ENCODE measurements at places on chromosomes 16 and 17.

GRCh38 chr16:534135-534534, 6.6 kb downstream of the CAPN15 start:
- no peak for DNase-seq

DNA sequence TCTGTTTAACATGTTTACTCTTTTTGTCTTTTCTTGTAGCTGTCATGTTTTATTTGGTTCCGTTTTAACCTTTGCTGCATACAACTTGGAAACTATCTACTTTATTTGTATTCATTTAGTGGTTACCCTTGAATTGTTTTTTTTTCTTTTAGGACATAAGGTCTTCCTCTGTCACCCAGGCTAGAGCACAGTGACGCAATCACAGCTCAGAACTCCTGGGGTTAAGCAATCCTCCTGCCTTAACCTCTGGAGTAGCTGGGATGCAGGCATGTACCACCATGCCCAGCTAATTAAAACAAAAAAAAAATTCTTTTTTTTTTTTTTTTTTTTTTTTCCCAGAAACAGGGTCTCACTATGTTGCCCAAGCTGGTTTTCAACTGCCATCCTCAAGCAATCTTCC, 29.8 kb upstream of the USP43 start:
- DNase-seq, result no peak

DNA sequence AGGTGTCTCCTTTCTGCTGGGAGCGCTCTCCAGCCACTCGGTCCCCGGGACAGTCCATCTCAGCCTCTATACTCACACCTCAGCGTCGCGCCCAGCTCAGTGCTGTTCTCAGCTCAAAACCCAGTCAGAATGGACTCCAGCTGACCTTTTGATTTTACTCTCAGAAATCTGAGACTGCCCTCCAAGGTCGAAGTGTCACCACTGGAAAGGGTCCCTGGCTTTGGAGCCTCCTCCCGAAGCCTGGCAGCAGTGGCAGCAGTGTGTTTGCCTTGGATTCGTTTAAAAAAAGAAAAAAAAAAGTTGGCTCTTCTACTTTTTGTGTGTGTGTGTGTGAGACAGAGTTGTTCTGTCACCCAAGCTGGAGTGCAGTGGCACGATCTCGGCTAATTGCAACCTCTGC, 10.4 kb downstream of the KLHL36 start:
- DNase-seq, result no peak

- peak; percentile 94 for DNase-seq
These were observed 1.6 kb upstream of the PPP1R9B start for GRCh38 chr17:50151937-50152547.

- DNase-seq, result no peak
These were observed 104.5 kb downstream of the RMI2 start for GRCh38 chr16:11449716-11450115.

- DNase-seq, result no peak
These were observed 11.5 kb upstream of the HAS3 start for GRCh38 chr16:69093974-69094373.

- DNase-seq, result no peak
These were observed 28.1 kb downstream of the GRIN2C start for GRCh38 chr17:74831444-74832146.

GRCh38 chr17:50681263-50682200, 26.2 kb downstream of the ANKRD40 start:
- DNase-seq, result peak; percentile 75

DNA sequence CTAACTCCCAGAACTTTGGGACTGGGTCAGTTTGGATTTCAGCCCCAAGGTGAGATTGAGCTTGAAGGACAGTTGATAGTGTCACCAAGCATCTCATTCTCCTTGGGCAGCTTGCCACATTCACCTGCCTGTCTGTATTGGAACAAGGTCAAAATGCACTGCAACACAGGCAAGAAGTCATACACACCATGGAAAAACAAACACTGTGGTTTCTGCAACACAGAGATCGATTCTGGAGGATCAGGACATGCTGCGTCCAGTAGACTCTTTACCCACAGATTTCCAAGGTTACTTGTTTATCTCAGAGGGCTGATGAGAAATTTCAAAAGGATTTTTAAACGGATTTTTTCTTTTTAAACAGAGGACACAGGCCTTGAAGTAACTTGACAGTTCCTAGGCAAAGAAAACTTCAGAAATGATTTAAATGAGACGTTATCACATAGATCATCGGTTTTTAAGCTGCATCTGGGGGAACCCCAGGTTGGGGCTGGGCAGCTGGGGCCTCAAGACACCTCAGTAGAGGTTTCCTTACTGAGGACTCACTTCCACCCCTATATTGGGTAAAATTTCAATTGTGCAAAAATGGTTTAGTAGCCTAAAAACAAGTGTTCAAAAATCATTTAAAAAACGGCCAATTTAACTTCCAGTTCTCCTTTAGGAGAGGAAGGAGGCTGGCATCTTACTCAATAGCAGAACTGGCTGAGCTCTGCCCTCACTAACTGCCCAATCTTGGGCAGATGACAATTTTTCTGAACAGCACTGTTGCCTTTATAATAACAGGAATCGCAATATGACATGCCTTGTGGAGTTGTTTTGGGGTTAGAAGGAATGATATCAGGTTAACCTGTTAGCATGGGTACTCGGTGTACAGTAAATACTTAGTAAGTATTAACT, 299.3 kb downstream of the XYLT1 start:
- DNase-seq, result no peak

- DNase-seq, result no peak
These were observed 8.8 kb downstream of the ANKRD40CL start for GRCh38 chr17:50758524-50758923.

DNA sequence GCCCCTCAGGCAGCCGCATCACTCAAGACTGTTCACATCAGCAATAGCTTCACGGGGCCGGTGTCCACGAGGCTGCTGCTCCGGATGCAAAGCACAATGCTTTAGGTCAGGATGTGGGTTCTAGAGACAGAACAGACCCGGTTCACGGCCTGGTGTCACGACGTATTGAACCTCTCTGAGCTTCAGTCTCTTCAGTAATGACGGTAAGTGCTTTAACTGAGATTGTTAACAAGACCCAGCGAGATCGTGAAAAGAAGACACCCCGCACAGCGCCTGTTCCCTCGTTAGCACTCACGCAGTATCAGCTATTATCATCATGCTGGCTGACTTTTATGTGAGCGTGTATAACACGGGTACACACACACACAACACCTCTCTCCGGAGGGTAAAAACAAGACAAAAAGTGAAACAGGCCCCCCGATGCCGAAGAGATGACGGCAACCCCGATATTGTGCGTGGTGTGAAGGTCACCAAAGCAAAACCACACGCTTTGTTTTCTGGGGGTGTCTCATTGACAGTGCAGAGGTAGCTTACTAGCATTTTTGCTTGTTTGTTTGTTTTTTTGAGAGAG, 21.4 kb upstream of the ABR start:
- no peak for DNase-seq

DNA sequence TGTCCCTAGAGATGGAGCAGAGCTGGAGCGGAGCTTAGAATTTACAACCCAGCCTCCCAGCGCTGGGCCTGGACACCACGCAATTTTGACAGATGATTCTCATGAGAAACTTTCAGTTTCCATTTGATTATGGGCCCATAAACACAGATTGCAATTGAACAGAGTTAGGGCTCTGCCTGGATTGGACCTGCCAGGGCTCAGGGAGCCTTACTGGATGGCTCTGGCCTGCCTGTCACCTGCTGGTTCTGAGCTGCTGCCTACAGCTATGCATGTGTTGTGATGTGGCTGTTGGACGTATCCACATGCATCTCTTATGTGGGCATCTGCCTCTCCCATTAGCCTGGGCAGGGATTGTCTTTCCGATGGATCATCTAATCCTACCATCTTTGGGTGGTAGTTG, 73.4 kb upstream of the SDK2 start:
- no peak for DNase-seq

GRCh38 chr16:8075271-8075670, 515.0 kb downstream of the TMEM114 start:
- DNase-seq, result no peak

- peak; percentile 47 for DNase-seq
These were observed 736 bp downstream of the CNP start for GRCh38 chr17:41967141-41967920.

- DNase-seq, result no peak
These were observed 29.3 kb downstream of the CEP295NL start for GRCh38 chr17:78873519-78874340.

DNA sequence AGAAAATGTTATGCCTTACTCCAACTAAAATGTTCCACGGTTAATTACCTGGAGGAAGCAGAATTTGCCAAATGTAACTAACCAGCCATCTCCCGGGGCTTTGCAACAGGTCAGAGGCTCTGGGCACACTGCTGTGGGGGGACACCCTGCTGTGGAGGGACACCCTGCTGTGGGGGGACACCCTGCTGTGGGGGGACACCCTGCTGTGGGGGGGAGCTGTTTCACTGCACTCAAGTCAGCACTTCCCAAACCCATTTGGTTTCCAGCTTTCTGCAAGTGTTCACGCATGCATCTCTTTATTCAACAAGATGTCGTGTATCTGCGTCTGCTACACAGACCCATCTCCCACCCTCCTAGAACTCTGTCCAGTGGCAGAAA, 239.5 kb downstream of the C16orf95 start:
- no peak for DNase-seq

- DNase-seq, result peak; percentile 29
These were observed 10.6 kb upstream of the NUDT16L1 start for GRCh38 chr16:4682616-4683254.

GRCh38 chr17:49656247-49656646, 21.6 kb downstream of the SPOP start:
- DNase-seq, result no peak

DNA sequence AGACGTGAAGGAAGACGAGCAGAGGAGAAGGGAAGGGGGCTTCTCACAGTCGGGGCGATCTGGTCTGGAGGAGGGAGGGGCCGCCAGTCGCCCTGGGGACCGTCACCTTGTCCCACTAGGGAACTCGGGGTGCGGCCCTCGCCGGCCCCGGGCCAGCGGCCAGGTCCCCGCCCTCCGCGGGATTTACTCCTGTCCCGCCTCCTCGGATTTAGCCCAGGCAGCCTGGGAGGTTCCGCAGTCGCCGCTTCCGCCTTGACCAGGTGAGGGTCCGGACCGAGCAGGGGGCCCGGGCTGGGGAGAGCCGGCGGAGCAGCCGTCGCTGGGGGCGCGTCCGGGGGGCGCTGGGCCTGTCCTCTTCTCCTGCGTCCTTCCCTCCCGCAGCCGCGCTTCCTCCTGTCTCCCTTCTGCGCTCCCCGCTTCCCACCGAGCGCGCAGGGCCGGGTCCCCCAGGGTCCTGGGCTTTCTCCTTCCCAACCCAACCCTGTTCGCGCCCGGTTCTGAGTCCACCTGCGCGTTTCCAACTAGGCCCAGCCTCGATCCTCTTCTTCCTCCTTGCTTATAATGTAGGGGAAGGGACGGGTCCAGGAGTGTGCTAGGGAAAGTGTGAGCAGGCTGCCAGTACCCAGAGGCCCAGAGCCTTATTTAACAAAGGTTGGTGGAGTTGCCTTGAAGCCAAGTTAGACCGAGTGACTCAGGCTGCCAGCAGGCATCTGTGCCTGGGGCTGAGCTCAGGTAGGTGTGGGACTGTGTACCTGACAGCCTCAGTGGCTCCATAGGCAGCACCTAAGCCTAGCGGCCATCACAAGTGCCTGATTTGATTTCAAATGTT, at the start of gene TNK1:
Gene TNK1 (plus strand): TSS at position 235 of the 829 bp plus-strand sequence. CDS start 1,838 bp downstream, outside the sequence.
- DNase-seq, result peak; percentile 55

- DNase-seq, result no peak
These were observed 109.4 kb upstream of the AXIN2 start for GRCh38 chr17:65670667-65671371.

GRCh38 chr16:51559901-51560300, 408.8 kb upstream of the SALL1 start:
- no peak for DNase-seq

DNA sequence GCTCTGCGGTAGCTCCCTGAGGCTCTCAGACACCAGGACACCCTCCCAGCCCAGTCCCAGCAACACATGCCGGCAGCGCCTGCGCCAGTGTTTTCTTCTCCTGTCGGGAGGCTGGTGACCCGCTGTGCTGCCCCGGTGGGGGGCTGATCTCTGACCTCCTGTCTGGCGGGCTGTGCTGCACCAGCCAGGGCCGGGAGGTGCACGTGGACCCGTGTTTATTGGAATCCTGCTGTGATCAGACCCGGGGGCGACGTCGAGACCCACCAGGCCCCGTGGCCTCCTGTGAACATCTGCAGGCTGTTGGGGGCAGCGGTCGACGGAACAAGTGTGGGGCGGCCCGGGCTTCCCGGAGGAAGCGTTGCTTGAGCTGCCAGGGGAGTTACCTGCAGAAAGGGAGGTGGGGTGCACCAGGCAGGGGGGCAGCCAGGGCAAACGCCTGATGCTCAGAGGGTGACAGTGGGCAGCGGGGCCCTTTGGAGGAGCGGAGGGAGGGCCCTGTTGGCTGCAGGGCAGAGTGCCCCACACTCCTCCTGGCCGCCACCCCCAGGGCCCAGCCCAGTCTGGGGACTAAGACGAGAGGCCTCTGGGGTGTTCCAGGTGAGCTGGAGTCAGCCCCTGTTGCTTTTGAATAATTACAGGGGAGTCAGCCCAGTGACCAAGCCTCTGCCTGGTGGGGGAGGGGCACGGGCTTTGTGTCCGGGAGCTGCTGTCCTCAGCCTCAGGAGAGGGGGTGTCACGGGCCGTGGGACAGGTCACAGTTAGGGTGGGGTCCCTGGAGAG, 2.3 kb upstream of the SSTR5 start:
- no peak for DNase-seq

DNA sequence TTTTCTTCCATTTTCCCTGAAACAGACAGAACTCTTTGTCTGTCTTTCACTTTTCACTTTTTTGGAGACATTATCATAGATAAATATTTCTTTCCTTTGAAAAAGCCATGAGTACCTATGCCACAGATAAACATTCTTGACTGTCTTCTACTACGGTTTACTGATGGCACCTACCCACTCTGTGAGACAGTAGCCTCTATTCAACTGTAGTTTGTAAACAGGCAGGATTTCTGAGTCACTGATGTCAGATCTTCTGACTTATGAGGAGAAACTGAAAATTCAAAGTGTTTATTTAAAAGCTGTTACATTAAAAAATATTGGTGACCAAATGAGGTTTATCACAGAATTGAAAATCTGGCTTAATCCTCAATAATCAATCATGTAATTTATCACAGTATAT, 658.4 kb downstream of the TOX3 start:
- DNase-seq, result no peak

DNA sequence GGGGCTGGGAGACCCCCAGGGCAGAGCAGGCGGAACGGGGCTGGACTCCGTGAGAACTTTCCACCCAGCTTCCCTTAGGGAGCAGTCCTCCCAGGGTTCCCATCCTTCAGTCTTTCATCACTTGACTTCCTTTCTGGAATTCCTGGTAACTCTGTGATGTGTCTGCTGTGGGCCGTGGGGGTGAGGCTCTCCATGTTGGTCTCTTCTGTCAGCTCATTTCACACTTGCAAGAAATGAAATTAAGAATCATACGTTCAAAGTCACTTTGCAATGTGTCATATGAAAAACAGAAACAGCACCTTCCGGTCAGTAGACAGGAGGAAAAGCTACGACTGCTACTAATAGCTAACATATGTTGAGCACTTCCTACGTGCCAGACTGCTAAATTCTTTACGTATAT, 5.4 kb upstream of the BBS2 start:
- DNase-seq, result no peak

All from RKO (cell line).